ENCODE measurements at places on chromosomes 12 and 14. TPM values are rescaled to one million over a fixed set of nuclear protein-coding genes. Genes with fewer than 3 reads are reported as not detected.

GRCh38 chr14:71198687-71199086 lies 291.4 kb downstream of the PCNX1 start:
- no peak for DNase-seq

DNA sequence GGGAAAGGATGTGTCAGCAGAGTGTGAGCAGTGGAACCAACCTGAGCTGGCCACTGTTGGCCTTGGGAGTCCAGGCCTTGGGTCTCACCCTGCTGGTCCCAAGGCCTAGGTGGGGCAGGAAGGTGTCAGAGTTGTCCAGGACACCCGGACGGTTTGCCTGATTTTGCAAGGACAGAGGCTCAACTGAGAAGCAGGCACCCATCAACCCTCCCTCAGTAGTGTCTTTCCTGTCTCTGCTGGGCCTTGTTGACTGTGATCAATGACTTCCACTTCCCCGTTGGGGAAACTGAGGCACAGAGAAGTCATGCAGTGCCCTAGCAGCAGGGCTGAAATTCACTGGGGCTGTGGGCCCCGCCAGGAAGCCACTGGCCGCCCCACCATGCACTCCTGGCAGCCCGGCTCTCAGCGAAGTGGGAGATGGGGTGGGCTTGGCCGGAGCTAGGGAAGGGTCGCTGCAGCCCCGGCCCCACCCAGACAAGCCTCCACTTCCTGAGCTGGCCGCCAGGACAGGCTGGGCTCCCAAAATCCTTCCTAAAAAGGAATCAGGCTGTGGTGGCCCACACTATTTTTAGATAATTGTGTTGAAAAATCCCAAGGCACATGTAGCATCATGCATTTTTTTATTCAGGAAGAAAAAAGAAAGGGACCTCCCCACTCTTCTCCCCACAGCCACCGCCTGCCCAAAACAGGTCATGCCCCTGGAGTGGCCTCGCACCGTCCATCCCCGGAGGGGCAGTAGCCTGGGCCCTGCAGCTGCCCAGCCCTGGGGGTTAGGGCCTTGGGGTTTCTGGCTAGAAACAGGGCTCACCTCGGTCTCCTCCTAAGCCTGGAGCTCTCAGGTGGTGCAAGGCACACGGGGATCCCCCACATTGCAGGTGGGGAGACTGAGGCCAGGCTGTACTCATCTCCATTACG lies 127.4 kb downstream of the CALM1 start:
- DNase-seq, result no peak

GRCh38 chr12:26226629-26227360 lies 31.4 kb downstream of the SSPN start:
- DNase-seq, result no peak

DNA sequence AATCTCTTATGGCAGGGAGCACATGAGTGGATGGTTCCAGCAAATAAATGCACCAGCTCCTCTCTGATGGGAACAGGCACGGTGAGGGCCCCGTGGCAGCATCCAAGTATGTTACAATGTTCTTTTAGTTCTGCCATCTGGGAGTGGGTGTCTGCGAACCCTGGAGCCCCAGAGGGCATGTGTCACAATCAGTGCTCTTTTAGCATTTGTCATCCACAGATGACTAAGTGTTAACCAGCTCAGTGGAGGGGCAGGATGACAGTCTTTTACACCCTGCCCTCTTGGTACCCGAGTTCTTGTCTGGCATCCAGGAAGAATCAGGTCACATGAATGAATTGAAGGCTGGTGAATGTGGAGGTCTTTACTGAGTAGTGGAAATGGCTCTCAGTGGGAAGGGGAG lies 560.4 kb upstream of the FLRT2 start:
- no peak for DNase-seq

DNA sequence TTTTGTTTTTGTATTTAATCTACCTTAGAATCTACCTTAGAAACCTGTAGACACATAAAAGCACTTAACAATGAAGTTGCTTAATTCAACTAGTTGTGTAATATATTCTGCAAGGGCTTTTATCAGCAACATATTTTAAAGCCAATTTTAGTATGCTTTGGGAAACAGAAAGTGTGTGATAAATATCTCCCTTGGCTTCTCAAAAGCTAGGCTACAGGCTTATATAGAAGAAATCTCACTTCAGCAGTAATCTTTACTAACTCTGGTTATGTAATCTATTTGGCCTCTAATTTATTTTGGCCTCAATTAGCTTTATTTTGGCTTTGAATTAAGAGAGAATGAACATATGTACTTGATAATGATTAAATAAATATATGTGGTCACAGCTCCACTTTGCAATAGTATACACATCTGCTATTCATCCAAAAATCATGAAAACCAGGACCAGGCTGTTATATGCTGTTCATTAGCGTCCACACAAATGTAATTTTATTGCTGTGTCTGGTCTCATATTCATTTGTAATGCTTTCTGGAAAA lies 37.2 kb downstream of the LRP6 start:
- DNase-seq, result no peak

ZNF10 gene
- 5.4 TPM for total RNA-seq

INSM2 gene
- not detected for total RNA-seq

PTPRB gene
- total RNA-seq, result 98.7 TPM

GRCh38 chr14:77099425-77100167 lies 1.5 kb downstream of the CIPC start:
- DNase-seq, result no peak

DNA sequence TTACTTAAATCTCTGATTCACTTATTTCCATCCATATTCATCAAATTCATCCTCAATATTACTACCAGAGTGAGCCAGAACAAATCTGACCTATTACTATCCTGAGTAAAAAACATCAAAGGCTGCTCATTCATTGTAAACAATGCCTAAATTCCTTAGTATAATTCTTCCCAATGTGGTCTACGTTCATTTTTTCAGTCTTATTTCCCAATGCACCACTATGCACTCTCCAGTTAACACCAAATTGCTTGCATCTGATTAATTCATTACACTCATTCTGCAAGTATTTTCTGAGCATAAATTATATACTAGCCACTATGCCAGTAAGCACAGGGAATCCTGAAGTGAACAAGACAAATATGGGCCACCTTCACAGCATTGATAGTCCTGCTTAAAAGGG lies 110.0 kb downstream of the EPS8 start:
- no peak for DNase-seq

DNA sequence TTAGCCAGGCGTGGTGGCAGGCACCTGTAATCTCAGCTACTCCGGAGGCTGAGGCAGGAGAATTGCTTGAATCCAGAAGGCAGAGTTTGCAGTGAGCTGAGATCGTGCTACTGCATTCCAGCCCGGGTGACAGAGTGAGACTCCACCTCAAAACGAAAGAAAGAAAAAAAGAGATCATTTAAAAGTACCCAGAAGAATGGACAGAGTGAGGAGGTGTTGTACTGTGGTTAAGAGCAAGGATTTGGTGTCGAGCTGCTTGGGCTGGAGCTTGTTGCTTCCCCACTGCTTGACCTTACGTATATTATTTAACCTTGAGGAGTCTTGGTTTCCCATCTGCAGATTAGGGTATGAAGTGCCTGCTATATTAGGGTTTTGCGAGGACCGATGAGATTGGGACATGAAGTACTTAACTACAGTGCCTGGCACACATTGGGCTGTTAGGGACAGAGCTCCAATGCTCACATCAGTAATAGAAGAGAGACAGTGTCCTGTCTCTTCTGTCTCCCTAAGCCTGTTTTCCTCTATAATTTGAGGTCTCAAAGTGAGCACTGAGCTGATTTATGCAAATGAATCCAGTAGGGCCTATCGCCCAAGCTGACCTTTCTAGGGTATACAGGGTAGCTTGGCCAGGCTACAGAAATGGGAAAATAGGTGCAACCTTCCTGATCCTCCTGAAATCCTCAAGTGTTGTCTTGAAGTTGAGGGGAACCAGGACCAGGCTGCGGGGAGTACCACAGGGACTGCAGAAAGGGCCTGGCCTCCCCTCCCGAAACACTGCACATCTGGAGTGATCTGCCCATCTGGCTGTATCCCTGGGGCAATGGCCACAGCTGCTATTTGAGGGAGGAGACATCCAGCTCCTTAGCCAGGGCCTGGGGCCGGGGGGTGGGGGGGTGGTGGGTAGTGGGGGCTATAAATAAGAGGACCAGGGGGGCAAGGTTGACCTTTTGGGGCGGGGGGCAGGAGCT lies 8.6 kb upstream of the HDAC7 start:
- DNase-seq, result no peak

DNA sequence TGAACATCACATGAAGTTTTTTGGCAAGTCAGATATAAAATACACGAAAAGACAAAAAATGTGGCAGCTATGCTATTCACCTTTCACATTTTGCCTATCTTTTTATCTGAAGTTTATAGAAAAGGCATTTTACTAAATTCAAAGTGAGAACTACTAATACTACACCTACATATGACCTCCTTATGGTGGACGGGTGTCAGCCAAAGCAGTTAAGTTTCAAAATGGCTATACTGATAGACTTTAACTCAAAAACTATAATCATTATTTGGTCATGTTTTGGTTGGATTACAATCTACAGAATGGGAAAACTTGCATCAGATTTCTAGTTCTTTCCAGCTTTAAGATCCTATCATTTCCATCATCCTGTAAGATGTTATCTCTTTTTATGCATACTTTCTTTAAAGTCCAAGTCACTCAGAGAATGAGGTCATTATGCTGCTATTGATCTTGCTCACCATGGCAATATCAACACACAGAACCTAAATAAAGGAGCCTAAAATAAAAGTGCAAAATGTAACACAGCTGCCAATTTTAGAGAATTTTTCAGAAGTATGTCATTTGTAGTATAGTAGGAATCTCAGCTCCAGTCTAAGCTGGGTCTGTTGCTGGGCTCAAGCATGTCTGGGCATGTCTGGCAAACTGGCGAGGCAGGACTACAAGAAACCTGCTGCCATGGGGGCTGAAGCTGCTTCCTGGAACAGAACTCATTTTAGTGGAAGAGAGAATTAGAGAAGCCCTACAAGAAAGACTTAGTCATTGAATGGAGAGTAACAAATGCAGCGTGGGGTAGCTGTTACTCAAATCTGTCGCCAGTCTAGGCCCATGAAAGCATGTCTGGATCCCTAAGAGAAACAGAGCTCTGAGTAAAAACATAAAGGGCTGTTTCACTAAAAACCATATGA lies 7.6 kb upstream of the AEBP2 start:
- peak; percentile 22 for DNase-seq

TAS2R7 gene
- total RNA-seq, result not detected

DNA sequence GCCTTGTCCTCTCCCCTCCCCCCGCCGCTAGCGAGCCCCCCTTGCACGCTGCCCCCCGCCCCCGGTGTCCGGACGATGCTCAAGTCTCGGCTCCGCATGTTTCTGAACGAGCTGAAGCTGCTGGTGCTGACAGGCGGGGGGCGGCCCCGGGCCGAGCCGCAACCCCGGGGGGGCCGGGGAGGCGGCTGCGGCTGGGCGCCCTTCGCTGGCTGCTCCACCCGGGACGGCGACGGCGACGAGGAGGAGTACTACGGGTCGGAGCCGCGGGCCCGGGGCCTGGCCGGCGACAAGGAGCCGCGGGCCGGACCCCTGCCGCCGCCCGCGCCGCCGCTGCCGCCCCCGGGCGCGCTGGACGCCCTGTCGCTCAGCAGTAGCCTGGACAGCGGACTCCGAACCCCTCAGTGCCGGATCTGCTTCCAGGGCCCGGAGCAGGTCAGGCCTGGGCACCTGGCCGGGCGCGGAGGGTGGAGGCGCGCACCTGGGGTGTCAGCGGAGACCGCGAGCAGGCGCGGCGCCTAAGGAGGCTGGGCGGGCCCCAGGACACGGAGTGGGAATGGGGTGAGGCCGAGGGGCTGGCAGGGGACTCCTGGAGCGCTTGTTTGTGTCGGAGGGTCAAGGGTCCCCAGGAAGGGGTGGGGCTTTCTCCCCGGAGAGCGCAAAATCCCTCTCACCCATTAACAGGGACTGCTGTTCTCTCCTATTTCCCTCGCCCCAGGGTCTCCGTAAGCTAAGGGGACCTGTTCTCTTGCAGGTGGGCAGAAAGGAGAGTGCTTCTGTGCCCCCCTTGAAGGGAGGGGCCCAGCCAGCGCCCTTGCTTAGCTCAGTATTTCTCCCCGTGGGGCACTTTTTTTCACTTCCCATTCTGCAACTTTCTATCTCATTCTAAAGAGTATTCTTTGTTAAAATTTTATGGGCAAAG lies 810 bp downstream of the MARCHF9 start:
- DNase-seq, result no peak

- DNase-seq, result no peak
These were observed 29.0 kb upstream of the AKAP6 start for GRCh38 chr14:32300136-32300535.

- DNase-seq, result no peak
These were observed 60.7 kb downstream of the PLEKHG3 start for GRCh38 chr14:64764641-64765520.

SLC6A15 gene
- 0.53 TPM for total RNA-seq

FITM1 gene
- total RNA-seq, result not detected

NUAK1 gene
- total RNA-seq, result 68.6 TPM

COQ10A gene
- total RNA-seq, result 7.3 TPM

DNA sequence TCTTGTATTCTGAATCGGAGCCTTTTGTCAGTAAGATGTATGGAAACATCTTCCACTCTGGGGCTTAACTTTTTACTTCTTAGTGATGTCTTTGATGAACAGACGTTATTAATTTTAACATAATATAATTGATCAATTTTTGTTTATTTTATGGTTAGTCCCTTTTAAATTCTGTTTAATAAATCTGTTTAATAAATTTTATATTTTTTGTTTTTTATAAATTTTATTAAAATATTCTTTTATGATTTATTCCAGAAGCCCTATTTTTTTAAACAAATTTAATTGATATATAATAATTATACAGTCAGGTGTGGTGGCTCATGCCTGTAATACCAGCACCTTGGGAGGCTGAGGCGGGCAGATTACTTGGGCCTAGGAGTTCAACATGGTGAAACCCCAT lies 235.1 kb downstream of the AEBP2 start:
- no peak for DNase-seq
